ENCODE measurements at places on chromosomes 3 and 15.

- DNase-seq = no peak
Observed at GRCh38 chr3:2783261-2783660, 326.9 kb downstream of the IL5RA start.

DNA sequence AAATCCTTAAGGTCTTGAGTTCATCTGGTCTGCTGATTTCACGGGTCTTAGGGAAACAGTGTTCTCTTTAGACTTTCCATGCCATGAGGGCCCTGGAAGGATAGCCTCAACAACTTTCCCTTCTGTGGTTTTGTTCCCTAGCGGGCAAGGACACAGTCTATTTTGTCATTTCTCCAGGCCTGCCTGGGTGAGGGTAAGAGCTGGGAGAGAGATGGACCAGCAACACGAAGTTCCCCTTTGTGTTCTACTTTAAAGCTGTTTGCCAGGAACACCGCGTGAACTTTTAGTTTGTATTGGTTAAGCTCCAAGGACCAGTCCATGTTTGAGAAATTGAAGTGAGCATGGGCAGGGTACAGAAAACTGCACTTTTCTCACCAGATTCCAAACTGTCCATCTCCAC lies 20.9 kb downstream of the ST3GAL6 start:
- DNase-seq = no peak

GRCh38 chr15:71239592-71240364 lies 124.5 kb downstream of the THSD4 start:
- DNase-seq = no peak

DNA sequence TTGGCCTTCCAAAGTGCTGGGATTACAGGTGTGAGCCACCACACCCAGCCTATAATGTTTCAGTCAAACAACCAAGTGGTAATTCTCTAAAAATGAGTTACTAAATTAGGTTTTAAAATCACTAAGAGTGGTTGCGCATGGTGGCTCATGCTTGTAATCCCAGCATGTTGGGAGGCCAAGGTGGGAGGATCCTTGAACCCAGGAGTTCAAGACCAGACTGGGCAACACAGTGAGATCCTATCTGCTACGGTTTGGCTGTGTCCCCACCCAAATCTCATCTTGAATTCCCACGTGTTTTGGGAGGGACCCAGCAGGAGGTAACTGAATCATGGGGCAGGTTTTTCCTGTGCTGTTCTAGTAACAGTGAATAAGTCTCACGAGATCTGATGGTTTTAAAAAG lies 26.1 kb downstream of the SEC11A start:
- DNase-seq = no peak

- no peak for DNase-seq
Observed at GRCh38 chr3:111627092-111627491, 31.9 kb upstream of the ZBED2 start.

DNA sequence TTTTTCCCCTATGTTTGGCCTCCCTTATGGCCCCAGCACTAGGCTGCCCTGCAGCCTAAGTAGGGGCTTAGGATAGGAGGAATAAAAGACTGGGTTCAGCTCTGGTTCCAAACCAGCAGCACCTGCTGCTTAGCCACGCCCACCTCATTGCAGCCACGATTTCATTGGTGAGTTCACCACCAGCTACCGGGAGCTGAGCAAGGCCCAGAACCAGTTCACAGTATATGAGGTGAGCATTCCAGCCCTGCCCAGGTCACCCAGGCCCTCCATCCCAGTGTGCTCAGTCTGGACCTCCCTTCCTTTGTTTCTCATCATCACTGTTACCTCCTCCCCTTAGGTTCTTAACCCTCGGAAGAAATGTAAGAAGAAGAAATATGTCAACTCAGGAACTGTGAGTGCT lies 11.5 kb downstream of the CPNE9 start:
- no peak for DNase-seq
